ENCODE measurements at places on chromosomes 1 and 21.
A peak's percentile ranks its signal among the peaks of the same experiment; 100 is the strongest.

GRCh38 chr1:48771561-48771960, 5.1 kb downstream of the BEND5 start:
- H3K4me3 ChIP-seq: no peak overlapping the region
- no peak for DNase-seq
- no peaks in the 10 kb centered on the region for H3K27me3 ChIP-seq

GRCh38 chr1:29651684-29652665, 415.7 kb downstream of the PTPRU start:
- peaks cover 8% of the 10 kb centered on the region for H3K27me3 ChIP-seq
- H3K4me3 ChIP-seq: no peak overlapping the region
- peak overlapping the region; percentile 39 for H3K27ac ChIP-seq
- H3K36me3 ChIP-seq: no peaks in the 10 kb centered on the region
- no peaks in the 10 kb centered on the region for H3K4me1 ChIP-seq

DNA sequence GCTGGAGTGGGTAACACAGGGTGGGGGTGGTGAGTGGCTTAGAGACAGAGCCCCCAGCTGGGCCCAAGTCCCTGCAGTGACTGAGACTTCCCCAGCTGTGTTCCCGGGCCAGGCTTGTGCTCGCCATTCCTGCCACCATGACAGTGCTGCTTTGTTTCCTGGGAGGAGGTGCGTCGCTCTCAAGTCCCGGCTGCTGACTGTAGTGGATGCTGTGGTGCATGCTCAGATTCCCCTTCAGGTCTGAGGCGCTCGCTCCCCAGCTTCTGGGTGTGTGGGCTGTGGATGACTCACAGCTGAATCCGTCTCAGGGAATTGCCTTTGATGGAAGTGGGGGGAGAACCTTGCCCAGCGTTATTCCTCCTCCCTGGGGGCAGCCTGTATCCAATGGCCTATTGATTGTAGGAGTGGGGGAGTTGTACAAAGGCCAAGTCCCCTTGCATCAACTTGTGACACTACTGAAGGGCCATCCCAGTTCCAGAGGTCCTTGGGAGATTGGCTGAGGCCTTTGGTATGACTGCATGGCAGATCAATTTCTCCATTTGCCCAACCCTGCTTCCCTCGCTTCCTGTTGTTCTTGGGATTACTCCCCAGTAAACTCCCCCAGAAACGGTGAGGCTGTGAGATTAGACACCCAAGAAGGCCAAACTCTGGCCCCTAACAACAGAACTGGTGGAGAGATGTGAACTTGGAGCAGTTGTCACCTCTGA, 17.8 kb upstream of the POU3F1 start:
- peaks cover 35% of the 10 kb centered on the region for H3K4me1 ChIP-seq
- H3K27ac ChIP-seq: peak overlapping the region; percentile 97
- DNase-seq: peak; percentile 45
- H3K4me3 ChIP-seq: peak overlapping the region; percentile 68
- H3K27me3 ChIP-seq: no peaks in the 10 kb centered on the region
- H3K36me3 ChIP-seq: no peaks in the 10 kb centered on the region

GRCh38 chr1:186535388-186536133, 74.6 kb upstream of the PDC start:
- no peaks in the 10 kb centered on the region for H3K4me1 ChIP-seq
- H3K27me3 ChIP-seq: no peaks in the 10 kb centered on the region

DNA sequence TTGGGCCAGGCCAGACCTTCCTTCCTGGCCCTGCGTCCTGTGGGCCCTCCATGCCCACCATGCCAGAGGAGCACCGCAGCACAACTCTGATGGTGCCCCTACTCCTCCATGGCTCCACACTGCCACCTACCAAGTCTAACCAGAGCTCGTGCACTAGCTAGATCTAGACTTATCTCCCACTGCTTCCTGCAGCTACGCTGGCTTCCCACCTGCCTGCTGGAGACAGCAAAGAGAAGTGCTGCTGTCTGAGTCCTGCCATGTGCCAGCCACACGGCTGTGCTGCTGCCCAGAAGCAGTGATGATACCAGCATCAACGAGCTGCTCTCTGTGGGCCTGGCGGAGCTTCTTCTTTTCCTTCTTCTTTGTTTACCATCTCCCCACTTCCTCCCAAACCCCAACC, 4.5 kb downstream of the GUCA2B start:
- no peaks in the 10 kb centered on the region for H3K4me1 ChIP-seq
- H3K27ac ChIP-seq: no peak overlapping the region
- H3K4me3 ChIP-seq: no peak overlapping the region
- H3K36me3 ChIP-seq: peaks cover 4% of the 10 kb centered on the region
- H3K27me3 ChIP-seq: peaks cover 8% of the 10 kb centered on the region
- no peak for DNase-seq

- H3K36me3 ChIP-seq: no peaks in the 10 kb centered on the region
- no peak overlapping the region for H3K4me3 ChIP-seq
- no peaks in the 10 kb centered on the region for H3K4me1 ChIP-seq
Observed at GRCh38 chr1:162663589-162664106, 31.4 kb downstream of the DDR2 start.

DNA sequence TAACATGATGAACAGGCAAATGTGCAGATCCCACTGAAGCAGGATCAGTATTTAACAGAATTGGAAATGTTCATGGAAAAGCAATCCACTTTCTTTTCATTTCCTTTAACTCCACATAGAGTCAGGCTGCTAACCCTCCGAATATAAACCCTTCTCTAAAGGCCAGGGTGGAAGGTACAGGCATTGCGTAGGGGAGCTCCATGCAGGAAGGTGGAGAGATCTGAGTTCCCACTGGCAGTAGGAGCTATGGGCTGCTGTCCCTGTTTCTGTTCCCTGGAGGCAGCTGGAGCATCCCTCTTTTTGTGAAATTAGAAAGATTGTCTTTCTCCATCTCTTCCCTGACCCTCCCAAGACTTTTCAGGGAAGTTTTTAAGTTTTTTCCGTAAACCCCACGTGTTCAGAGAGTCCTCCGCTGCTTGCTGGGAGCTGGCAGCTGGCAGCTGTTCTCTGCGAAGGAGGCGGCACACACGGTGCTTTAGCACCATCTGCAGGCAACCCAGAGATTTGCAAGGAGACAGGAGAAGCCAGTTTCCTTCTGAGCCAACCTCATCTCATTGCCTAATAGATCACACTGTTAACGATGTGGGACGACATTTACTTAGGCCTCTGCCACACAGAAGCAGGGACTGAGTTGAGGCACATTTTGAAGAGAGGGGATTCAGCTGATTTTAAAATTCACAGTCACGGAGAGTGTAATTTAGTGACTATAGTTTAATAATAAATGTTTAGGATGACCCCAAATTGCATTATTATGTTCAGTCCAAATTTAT, 55.4 kb upstream of the HOOK1 start:
- DNase-seq: peak; percentile 70
- H3K36me3 ChIP-seq: no peaks in the 10 kb centered on the region
- H3K27ac ChIP-seq: no peak overlapping the region
- peak overlapping the region; percentile 17 for H3K4me3 ChIP-seq

DNA sequence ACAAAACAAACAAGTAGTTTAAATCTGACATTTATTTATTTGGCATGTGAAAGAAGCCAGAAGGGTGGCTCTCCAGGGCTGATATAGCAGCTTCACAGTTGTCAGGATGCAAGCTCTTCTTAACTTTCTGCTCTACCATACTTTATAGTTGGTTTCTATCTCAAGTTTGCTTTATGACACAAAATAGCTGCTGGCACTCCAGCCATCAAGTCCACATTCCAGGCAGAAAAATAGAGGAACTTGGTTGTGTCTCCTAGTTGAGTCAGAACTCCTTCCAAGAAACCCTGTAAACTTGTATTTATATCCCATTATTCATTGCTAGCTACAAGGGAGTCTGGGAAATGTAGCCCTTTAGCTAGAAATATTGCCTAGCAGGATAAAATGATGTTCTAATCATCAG, 24.0 kb upstream of the STUM start:
- no peak overlapping the region for H3K4me3 ChIP-seq
- no peak for DNase-seq
- H3K36me3 ChIP-seq: no peaks in the 10 kb centered on the region
- H3K27me3 ChIP-seq: no peaks in the 10 kb centered on the region
- no peak overlapping the region for H3K27ac ChIP-seq

GRCh38 chr1:6600410-6601048, 2.1 kb downstream of the KLHL21 start:
- no peaks in the 10 kb centered on the region for H3K36me3 ChIP-seq
- peak overlapping the region; percentile 91 for H3K4me3 ChIP-seq
- H3K27ac ChIP-seq: no peak overlapping the region
- peaks cover 3% of the 10 kb centered on the region for H3K27me3 ChIP-seq

DNA sequence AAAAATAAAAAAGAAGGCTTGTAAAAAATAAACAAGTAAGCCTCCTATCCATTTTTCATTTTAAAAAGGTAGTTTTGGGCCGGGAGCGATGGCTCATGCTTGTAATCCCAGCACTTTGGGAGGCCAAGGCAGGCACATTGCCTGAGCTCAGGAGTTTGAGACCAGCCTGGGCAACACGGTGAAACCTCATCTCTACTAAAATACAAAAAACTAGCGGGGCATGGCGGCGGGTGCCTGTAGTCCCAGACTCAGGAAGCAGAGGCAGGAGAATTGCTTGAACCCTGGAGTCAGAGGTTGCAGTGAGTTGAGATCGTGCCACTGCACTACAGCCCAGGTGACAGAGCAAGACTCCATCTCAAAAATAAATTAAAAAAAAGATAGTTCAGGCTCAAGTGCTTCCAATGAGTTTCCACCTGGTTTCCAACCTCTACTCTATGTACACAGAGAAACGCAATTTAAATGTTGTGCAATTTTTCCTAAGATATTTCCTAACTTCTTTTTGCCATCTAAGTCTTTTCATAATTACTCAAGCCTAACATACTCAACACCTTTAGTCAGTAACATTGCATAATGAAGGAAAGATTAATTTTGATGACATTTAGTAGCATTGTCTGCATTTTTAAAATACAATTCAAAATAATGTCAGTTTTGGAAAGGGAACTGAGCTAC, 106.3 kb downstream of the KCNT2 start:
- no peak overlapping the region for H3K4me3 ChIP-seq
- DNase-seq: no peak
- H3K36me3 ChIP-seq: peaks cover 3% of the 10 kb centered on the region
- no peaks in the 10 kb centered on the region for H3K4me1 ChIP-seq

- no peak overlapping the region for H3K27ac ChIP-seq
- H3K36me3 ChIP-seq: peaks cover 5% of the 10 kb centered on the region
- no peak overlapping the region for H3K4me3 ChIP-seq
- no peaks in the 10 kb centered on the region for H3K27me3 ChIP-seq
- no peak for DNase-seq
Observed at GRCh38 chr1:13651279-13651678, 48.7 kb upstream of the PRDM2 start.

DNA sequence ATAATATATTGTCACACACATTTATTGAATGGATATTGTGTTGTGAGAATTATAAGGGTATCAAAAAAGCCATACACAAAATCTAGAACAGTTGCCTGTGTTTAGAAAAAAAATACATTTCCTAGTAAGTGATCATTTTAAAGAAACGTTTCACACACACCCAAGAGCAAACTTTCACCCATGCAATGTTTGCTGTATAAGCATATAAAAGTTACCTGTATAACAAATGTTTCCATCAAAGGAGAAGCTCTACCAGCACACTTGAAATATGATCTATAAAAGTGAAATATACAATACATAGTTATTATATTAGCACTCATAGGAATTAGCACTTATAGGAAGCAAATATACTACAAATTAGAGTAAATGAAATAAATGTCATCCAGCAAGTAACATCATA, 1098.1 kb downstream of the NCAM2 start:
- no peak for DNase-seq
- no peak overlapping the region for H3K27ac ChIP-seq
- H3K36me3 ChIP-seq: peaks cover 3% of the 10 kb centered on the region
- no peaks in the 10 kb centered on the region for H3K4me1 ChIP-seq
- H3K4me3 ChIP-seq: no peak overlapping the region
- H3K27me3 ChIP-seq: no peaks in the 10 kb centered on the region

DNA sequence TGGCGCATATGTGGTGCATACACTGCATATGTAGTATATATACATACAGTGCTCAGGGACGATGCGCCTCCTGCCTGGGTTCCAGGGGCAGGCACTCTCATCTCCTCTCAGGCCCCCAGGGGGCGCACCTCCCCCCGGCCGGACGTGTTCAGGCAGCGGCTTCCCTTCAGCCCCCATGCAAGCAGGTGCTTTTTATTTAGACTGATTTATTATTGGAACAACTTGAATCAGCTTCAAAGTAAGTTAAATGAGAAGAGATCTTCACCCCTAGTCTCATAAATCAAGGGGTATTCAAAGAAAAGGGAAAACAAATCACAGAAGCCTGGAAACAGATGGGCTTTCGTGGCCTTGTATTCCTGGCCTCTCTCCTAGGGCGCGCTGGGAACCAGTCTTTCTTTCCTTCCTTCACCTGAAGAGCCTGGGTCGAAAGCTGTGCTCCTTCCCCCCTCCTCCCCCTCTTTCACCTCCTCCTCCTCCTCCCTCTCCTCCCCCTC, 64.6 kb downstream of the UBIAD1 start:
- H3K4me3 ChIP-seq: peak overlapping the region; percentile 66
- peaks cover 53% of the 10 kb centered on the region for H3K4me1 ChIP-seq
- peak; percentile 79 for DNase-seq
- no peak overlapping the region for H3K27ac ChIP-seq
- peaks cover 14% of the 10 kb centered on the region for H3K27me3 ChIP-seq
- H3K36me3 ChIP-seq: no peaks in the 10 kb centered on the region

GRCh38 chr1:56215771-56216170, 363.6 kb downstream of the PLPP3 start:
- no peaks in the 10 kb centered on the region for H3K36me3 ChIP-seq
- H3K27ac ChIP-seq: no peak overlapping the region
- H3K4me3 ChIP-seq: no peak overlapping the region
- no peaks in the 10 kb centered on the region for H3K4me1 ChIP-seq
- no peaks in the 10 kb centered on the region for H3K27me3 ChIP-seq

GRCh38 chr1:183543619-183544204, 46.5 kb downstream of the NCF2 start:
- H3K36me3 ChIP-seq: peaks cover 3% of the 10 kb centered on the region
- no peaks in the 10 kb centered on the region for H3K27me3 ChIP-seq
- H3K27ac ChIP-seq: no peak overlapping the region
- DNase-seq: no peak

DNA sequence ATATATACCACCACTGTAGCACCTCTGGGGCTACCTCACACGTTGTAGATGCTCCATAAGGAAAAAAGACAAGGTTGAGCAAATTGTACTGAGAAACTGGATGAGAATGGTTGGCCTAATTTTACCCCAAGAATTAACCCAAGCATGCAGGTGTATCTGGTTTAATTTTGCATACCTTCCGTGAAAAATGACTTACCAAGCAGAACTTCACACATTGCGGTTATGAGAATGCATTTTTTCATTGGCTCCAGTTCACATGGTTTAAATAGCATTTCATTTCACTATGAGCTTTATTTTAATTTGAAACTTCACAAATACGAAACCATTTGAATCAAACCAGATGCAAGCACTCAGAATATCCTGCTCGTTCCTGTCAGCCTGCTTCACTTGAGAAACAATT, 512.2 kb downstream of the LTN1 start:
- H3K4me1 ChIP-seq: no peaks in the 10 kb centered on the region
- H3K27me3 ChIP-seq: no peaks in the 10 kb centered on the region
- H3K36me3 ChIP-seq: peaks cover 3% of the 10 kb centered on the region
- no peak overlapping the region for H3K4me3 ChIP-seq

DNA sequence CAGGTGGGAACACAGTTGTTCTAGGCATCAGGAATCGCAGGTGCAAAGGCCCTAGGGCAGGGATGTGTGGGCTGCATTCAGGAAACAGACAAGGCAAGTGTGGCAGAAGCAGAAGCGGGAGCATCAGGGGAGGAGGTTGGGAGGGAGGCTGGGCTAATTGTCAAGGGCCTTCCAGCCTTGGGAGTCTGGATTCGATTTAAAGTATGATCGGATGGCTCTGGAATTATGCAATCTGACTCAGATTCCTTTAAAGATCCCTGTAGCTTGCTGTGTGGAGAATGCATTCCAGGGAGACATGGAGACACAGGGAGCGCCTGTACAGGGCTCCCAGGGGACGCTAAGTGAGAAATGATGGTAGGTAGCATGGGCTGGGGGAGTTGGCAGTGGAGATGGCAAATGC, 86.5 kb downstream of the LACTBL1 start:
- no peak overlapping the region for H3K4me3 ChIP-seq
- H3K36me3 ChIP-seq: no peaks in the 10 kb centered on the region
- no peaks in the 10 kb centered on the region for H3K27me3 ChIP-seq
- peaks cover 6% of the 10 kb centered on the region for H3K4me1 ChIP-seq

Measured in neural crest cell (in vitro differentiated cells).